ENCODE measurements at places on chromosomes 3 and 15.

DNA sequence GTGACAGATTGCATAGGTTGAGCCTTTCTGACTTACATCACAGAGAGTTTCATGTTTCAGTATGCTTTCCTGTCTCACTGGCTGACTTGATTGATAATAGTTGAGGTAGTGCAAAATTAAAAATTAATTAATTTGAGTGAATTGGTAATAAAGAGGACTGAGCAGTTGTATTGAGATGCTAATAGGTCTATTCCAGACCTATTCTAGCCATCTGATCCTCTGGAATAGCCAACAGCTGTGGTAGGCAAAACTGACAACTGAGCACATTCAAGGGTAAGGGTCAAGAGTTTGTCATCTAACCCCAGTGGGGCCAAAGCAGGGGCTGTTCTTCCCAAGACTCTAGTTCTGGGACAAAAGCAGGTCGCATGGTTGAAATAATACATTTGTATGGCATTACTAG is 132.4 kb downstream of the EPHA3 start:
- DNase-seq: no peak

DNA sequence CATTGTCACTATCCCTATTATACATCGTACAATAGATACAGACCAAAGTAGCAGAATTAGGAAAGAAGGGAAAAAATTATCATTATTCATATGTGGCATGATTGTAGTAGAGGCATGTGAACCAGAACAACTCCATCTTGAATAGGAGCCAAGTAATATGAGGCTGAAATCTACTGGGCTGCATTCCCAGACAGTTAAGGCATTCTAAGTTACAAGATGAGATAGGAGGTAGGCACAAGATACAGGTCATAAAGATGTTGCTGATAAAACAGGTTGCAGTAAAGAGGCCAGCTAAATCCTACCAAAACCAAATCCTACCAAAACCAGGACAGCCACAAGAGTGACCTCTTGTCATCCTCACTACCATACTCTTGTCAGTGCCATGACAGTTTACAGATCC is 1035.4 kb upstream of the SEMA6D start:
- no peak for DNase-seq

GRCh38 chr15:100834731-100835130 is 44.9 kb upstream of the ALDH1A3 start:
- no peak for DNase-seq

DNA sequence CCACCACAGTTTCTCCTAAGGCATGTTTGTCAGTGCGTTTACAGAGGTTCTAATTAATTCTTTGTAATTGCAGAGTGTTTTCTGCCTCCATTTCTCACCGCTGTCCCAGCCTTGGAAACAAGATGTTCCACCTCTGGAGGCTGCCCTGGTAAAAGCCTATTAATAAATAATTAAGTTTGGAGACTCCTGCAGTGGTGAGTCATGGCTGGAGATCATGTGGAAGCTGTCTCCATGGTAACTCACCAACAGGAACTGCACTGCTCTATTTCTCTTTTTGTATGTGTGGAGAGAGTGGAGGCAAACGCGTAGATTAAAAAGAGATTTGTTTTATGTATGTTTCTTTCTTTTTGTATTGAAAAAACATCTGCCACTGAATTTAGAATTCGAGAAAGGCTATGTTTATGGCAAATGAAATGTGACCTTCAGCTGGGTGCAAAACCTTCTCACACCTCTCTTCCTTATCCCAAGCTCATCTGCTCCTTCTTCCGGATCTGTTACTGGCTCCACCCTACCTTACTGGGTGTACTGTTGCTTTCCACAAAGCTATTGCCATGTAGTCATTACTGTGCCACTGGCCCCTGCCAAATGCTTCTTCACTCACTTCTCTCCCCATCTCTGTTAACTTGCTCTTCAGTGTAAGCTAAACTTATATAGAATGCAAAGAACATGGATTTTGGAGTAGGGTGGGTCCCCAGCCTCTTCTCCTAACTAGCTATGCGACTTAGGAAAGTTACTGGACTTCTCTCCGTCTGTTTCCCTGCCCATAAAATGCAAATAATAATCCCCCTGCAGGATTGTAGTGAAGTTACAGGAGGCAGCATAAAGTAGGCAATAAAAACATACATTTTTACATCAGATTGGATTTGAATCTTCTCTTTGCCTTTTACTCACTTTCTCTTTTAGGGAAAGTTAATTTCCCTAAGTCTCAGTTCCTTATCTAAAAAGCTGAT is 778.5 kb downstream of the NTRK3 start:
- DNase-seq: peak; percentile 34

DNA sequence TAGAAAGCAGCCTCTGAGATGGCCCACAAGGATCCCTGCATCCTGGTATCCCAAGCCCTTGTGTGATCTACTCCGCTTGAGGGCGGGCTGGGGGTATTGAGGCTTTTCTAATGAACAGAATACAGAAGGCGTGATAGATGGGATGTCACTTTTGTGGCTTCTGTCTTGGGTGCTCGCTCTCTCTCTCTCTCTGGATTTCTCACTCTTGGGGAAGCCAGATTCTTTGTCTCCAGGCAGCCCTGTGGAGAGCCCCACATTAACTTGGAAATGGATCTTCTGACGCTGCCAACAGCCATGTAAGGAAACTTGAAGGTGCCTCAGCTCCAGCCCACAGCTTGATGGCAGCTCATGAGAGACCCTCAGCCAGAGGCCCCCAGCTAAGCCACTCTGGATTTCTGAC is 26.9 kb upstream of the SEC62 start:
- DNase-seq: no peak

DNA sequence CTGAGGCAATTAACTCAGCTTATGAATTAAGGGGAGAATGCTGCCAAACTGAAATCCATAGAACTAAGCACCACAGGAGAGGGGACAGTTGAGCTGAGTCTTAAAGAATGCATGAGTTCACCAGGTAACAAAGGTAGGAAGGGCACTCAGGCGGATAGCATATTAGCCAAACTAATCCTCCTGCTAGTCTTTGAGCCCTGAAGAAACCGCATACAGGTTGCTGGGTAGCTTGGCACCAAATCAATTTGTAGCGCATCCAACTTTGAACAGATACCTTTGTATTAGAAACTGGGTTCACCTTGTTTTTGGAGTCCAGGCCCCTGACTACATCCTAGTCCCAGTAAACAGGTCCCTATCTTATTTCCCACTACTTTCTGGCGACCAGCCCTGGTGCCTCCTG is 93.7 kb downstream of the FRMD4B start:
- DNase-seq: no peak

- DNase-seq: peak; percentile 0
These were observed 15.2 kb downstream of the TRAIP start for GRCh38 chr3:49841126-49841696.

DNA sequence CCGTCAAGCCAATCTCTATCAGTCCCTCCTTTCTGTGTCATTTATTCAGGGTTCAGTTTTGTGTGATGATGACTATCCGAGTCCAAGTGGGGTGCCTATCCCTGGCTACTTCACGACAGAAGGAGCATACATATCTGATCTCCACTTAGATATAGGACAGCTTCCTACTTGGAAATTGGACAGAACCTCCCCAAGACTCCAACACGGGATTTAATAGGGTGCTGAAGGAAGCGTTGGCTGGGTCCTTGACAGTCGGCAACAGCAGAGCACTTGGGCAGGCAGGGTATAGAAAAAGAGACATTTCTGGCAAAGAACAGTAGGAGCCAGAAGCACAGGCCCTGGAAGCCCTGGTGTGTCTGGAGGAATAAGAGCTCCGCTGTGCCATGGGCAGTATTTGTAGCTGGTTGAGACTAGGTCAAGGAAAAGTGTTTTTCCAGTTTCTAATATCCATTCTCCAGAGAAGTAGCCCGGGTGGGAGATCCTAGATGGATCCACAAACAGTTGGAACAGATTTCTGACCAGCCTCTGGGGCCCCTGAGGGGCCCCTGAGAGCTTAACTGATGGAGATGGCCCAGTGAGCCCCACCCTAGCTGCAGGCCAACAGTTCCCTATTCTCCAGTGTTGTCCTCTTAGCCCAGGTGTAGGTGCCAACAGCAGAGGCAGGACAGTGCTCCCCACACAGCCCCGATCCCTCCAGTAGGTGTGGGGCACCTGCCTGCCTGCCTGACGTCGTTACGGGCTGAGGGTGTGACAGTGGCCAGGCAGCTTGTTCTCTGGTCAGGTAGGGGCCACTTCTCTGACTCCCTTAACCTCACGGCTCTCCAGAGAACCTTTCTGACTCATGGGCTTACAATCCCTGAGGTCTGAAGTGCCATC is 130.8 kb downstream of the CHCHD6 start:
- no peak for DNase-seq

DNA sequence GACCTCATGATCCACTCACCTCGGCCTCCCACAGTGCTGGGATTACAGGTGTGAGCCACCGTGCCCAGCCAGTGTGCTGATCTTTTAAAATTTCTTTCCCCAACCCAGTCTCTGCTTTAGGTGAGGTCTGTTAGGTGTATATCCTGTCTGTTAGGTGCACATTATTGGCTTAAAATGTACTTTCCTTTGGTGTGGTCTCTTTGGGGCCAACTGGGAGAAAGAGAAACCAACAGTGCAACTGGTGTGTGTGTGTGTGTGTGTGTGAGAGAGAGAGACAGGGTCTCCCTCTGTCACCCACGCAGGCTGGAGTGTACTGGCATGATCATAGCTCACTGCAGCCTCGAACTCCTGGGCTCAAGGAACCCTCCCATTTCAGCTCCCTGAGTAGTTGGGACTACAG is 50.3 kb upstream of the GNB5 start:
- no peak for DNase-seq

- DNase-seq: no peak
These were observed 149.5 kb downstream of the OSBPL10 start for GRCh38 chr3:31831591-31831990.

- no peak for DNase-seq
These were observed 6.1 kb upstream of the GPR62 start for GRCh38 chr3:51949121-51949520.

GRCh38 chr3:126896067-126896441 is 86.9 kb upstream of the PLXNA1 start:
- DNase-seq: no peak

DNA sequence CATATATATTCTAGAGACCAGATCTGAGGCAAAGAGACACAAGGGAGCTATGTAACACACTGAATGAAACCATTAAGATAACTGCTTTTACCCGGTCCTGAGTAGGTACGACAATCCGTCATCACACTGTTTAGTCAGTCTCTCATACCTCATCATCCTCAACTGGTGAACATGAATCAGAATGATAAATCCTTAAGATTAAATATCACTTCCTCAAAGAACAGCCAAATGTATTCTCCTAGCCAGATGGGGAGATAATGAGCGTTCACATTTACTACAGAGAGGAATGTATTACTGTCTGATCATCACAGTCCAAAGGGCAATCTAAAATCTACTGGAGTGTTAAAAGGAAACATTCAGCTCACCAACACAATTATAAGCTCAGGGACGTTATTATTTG is 319.4 kb upstream of the STAC start:
- DNase-seq: no peak

DNA sequence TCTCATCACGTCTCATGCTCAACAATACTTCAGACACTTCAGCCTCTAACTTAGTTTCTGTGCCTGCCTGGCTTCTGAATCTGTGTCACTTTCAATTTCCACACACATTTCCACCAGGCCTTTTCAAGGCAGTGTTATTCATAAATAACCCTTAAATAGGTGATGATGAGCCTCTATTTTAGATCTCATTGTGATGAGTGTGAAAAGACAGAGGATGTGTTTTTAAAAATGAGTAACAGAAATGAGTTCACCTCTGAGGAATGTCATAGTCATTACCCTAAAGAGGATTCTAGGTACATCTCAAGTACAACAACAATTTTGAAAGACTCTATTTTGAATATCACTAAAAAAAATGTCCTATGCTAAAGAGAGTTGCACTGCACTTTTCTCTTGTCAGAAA is 64.6 kb downstream of the STAC start:
- DNase-seq: no peak

GRCh38 chr3:139939681-139940190 is 4.8 kb downstream of the CLSTN2 start:
- no peak for DNase-seq

- DNase-seq: no peak
These were observed 266 bp upstream of the ZBTB47 start for GRCh38 chr3:42653303-42653559.

GRCh38 chr3:15889936-15890335 is 92.2 kb upstream of the ANKRD28 start:
- no peak for DNase-seq

GRCh38 chr15:31256378-31257265 is 70.0 kb upstream of the KLF13 start:
- no peak for DNase-seq

- no peak for DNase-seq
These were observed 87.5 kb upstream of the DAZL start for GRCh38 chr3:16692486-16693344.

DNA sequence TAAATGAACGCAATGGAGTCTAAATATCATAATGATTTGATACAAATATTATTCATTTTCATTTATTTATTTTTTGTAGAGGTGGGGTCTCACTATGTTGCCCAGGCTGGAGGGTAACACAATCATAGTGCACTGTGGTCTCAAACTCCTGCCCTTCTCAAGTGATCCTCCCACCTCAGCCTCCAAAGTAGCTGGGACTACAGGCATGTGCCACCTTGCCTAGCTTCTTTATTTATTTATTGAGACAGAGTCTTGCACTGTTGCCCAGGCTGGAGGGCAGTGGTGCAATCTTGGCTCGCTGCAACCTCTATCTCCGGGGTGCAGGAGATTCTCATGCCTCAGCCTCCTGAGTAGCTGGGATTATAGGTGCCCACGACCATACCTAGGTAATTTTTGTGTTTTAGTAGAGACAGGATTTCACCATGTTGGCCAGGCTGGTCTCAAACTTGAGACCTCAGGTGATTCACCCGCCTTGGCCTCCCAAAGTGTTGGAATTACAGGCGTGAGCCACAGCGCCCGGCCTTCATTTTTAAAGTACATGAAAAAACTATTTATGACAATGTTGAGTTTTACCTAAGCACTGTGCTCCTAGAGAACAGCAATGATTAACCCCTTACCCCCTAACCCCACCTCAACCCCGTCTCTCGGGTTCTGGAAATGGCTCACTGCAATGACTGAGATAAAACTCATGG is 4.0 kb upstream of the AEN start:
- no peak for DNase-seq

GRCh38 chr15:57148262-57148661 is 228.0 kb upstream of the CGNL1 start:
- no peak for DNase-seq

DNA sequence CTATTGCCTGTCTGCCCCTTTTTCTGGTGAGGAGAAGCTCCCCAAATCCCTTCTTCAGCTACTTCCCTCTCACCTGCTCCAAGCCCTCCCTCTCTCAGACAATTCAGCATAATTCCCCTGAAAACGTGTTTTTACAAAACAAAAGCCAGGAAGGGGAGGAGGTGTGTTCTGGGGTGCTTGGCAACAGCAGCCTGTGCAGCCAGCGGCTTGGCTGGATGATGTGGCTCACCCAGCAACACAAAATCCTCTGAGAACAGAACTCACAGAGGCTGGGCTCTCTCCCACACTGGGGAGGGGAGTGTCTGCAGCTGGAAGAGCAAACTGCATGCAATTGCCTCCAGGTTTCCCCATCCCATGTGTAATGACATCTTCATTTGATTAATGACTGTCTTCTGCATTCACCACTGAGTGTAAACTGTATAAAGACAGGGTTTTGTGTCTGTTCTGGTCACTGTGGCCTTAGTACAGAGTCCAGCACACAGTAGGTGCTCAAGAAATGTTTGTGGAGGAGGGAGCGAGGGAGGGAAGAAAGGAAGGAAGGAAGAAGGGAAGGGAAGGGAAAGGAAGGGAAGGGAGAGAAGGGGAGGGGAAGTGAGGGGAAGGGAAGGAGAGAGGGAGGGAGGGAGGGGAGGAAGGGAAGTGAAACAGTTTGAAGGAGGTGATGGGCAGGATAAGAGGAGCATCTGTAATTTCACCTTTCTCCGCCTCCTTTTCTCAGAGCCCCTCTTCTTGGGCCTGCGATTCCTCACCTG is 70.1 kb upstream of the GLCE start:
- no peak for DNase-seq

- no peak for DNase-seq
These were observed 162.7 kb downstream of the ALCAM start for GRCh38 chr3:105529456-105529855.

All from NCI-H1694 treated with DMSO at 0.1 percent for 48 hours (cell line).